ENCODE measurements at places on chromosomes 12 and 14. TPM values are rescaled to one million over a fixed set of nuclear protein-coding genes. Genes with fewer than 3 reads are reported as not detected.
A peak's percentile ranks its signal among the peaks of the same experiment; 100 is the strongest.

DNA sequence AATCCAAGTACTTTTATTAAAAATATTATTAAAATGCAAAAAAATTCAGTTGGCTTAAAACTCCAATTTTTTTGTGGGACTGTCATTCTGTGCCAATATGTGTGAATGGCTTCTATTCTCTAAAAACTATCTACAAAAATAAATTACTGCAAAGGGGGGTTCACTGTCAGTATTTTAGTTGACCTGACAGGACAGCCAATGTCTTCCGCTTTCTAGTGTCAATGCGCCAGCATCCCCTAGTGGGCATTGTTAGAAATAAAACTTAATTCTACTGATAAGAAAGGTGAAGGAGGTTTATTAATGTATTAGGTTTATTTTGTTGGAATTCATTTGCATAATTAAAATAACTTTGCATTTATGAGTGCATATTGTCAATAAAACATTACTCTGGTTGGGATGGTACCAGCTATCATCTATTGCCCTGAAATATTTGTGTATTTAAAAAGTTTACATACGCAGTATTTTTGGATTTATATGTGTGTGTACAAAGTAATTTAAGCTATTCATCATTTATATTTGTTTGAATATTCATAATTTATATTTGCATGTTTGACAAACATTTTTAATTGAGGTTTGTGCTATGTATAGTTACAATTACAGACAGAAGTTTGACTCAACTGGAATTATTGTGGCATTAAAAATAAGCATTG is 527.2 kb downstream of the FLRT2 start:
- DNase-seq, result no peak

DNA sequence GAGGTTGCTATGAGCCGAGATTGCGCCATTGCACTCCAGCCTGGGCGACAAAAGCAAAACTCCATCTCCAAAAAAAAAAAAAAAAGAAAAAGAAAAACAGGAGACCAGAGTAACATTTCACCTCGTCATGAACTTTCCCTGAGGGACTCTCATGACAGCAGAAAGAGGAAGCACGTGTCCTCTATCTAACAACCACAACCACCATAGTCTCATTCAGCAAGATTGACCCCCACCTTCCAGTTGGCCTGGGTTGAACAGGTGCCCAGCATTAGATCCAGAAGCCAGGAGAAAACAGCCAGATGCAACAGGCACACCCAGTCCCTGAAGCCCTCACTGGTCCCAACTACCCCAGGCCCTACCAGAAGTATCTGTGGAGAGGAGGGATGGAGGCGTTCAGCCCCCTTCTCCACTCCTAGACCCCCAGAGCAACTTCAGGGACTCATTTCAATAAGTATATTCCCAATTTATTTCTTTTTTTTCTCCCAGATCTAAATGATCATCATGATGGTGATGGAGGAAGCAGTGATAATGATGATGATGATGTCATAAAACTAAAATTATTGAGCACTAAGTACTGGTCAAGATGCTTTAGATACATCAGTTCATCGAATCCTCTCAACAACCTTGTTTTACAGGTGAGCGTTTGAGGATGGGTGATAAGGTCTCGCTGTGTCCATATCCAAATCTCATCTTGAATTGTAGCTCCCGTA is 235.0 kb downstream of the EFCAB11 start:
- DNase-seq, result no peak

Gene SERPINA3
- 5.7 TPM for total RNA-seq

DNA sequence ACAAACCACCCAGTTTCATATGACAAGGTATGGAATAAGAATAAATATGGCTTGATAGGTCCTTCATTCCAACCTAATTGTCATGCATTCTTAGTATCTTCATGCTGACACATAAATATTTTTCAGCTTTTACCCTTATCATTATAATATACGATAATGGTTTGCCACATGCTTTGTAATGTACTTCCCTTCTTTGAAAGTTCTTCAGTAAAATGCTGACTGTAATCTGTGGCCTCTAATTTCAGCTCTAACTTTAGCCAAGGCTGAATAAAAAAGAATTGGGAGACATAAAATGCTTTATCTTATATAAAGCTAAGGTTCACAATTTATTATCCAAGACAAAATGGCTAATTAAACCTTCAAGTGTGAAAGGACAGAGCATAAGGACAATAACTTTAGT is 2.6 kb upstream of the MAP4K5 start:
- DNase-seq, result no peak

Gene ALKBH1
- 11.5 TPM for total RNA-seq

Gene FOXG1
- total RNA-seq, result not detected

DNA sequence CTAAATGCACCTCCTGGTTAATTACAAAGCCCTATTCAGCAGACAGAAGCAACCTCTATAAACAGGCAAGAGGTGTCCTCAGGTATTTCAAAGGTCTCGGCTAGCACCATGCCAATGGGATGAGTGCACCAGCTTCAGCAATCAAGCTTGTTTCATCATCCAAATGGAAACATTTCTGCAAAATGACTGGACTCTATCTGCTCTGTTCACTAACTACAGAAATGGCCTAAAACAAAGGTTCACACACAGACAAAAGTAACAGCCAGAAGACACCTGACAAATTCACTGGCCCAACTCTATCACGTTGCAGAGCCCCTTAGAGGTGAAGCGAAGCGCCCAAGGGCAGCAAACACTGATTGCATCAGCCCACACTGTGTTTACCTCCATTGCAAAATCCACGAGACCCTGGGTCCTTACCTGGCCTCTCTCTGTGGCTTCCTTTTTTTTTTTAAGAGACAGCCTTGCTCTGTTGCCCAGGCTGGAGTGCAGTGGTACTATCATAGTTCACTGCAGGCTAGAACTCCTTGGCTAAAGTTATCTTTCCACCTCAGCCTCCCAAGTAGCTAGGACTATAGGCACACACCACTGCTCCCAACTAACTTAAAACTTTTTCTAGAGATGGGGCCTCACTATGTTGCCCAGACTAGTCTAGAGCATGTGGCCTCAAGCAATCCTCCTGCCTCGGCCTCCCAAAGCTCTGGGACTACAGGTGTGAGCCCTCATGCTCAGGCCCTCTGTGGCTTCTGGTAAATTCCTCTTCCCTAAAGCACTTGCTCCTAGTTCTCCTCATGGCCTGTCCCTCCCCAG is 8.5 kb upstream of the SYNE3 start:
- no peak for DNase-seq

DNA sequence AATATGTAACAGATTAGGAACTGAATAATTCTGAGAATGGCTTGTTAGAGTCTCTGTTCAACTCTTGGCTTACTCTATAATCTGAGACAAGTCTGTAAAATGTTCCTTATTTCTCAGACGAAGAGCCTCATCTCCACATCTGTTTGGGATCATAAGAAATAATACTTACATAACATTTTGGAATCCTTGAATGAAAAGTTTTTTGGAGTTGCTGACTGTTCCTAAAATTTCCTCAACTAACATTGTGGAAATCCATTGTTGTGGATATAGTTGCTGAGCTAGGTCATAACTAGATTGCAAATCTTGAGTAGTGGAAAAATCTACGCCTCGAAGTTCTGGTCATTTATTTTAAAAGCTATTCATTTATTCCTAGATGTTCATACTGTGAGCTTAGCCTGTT is 402.9 kb downstream of the ZFP36L1 start:
- DNase-seq, result no peak

GRCh38 chr14:68598621-68599447 is 194.0 kb downstream of the ZFP36L1 start:
- DNase-seq, result peak; percentile 72
